ENCODE measurements at places on chromosomes 7 and 10.

GRCh38 chr10:133316266-133316665, 7.6 kb downstream of the ZNF511 start:
- no peak overlapping the region for H3K27ac ChIP-seq
- H3K4me3 ChIP-seq, result no peak overlapping the region
- H3K4me1 ChIP-seq, result peaks cover 4% of the 10 kb centered on the region

GRCh38 chr7:140857048-140857447, 67.7 kb downstream of the BRAF start:
- no peaks in the 10 kb centered on the region for H3K4me1 ChIP-seq
- no peak overlapping the region for H3K4me3 ChIP-seq
- DNase-seq, result no peak
- no peaks in the 10 kb centered on the region for H3K27me3 ChIP-seq
- H3K27ac ChIP-seq, result no peak overlapping the region
- H3K36me3 ChIP-seq, result no peaks in the 10 kb centered on the region

DNA sequence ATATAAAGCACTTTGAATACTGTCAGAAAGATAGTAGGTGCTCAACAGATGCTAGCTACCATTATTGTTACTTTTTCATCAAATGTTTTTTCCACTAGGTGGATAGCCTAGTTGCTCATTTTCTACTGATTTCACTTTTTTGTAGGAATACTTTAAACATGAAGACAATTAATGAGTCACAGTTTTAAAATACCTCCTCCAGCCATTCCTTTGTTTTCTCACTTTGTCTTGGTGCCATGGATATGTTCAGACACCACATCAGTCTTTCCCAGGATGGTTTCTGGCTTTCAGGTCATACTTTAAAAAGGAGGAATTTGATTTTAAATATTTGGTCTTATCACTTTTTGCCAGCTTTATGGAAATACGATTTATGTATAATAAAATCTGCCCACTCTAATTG, 147.1 kb upstream of the MGMT start:
- H3K27ac ChIP-seq, result no peak overlapping the region
- H3K4me3 ChIP-seq, result no peak overlapping the region
- no peaks in the 10 kb centered on the region for H3K4me1 ChIP-seq
- no peak for DNase-seq

DNA sequence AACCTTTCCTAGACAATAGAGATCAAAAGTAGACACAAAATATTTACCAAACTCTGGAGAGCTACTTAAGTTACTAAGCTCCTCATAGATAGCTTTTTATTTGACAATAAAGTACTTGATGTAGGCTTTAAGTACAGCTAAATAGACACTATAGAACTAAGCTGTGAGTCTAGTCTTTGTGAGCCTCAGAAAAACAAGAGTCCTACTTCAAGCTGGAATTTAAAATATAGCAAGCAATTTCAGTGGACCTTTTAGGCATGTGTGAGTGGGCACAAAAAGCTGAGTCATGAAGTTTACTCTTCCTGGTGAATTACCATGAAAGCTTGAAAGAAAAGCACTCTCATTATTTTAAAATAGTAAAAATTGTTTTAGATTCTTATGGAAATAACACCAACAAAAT, 76.1 kb downstream of the ADD3 start:
- H3K27me3 ChIP-seq, result no peaks in the 10 kb centered on the region
- peaks cover 65% of the 10 kb centered on the region for H3K4me1 ChIP-seq
- no peak overlapping the region for H3K4me3 ChIP-seq
- DNase-seq, result no peak
- H3K36me3 ChIP-seq, result no peaks in the 10 kb centered on the region

GRCh38 chr10:21492421-21492820, 33.1 kb downstream of the SKIDA1 start:
- H3K27ac ChIP-seq, result no peak overlapping the region
- no peaks in the 10 kb centered on the region for H3K27me3 ChIP-seq
- no peak overlapping the region for H3K4me3 ChIP-seq
- no peaks in the 10 kb centered on the region for H3K4me1 ChIP-seq

DNA sequence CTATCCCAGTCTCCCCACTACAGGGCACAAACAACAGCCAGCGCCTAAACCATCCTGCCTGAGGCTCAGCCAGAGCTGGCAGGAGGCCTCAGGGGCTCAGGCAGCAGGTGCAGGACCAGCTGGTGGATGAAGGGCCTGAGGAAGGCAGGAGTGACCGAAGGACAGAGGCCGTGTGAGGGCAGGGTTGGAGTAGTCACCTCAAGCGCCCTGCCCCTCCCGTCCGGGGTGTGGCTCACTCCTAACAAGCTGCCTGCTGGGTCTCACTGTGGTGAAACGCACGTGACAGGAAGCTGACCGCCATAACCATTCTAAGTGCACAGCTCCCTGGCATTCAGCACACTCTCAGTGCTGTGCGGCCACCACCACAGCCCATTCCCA, 281.1 kb downstream of the ELFN1 start:
- DNase-seq, result peak; percentile 50
- no peak overlapping the region for H3K4me3 ChIP-seq
- H3K27ac ChIP-seq, result no peak overlapping the region
- no peaks in the 10 kb centered on the region for H3K36me3 ChIP-seq

- no peak overlapping the region for H3K27ac ChIP-seq
- DNase-seq, result no peak
- H3K4me3 ChIP-seq, result no peak overlapping the region
- no peaks in the 10 kb centered on the region for H3K36me3 ChIP-seq
These were observed 18.4 kb upstream of the VOPP1 start for GRCh38 chr7:55590517-55591281.
